ENCODE measurements at places on chromosomes 3 and 15.
A peak's percentile ranks its signal among the peaks of the same experiment; 100 is the strongest.

- DNase-seq, result no peak
These were observed 261.2 kb downstream of the SHOX2 start for GRCh38 chr3:157844800-157845565.

DNA sequence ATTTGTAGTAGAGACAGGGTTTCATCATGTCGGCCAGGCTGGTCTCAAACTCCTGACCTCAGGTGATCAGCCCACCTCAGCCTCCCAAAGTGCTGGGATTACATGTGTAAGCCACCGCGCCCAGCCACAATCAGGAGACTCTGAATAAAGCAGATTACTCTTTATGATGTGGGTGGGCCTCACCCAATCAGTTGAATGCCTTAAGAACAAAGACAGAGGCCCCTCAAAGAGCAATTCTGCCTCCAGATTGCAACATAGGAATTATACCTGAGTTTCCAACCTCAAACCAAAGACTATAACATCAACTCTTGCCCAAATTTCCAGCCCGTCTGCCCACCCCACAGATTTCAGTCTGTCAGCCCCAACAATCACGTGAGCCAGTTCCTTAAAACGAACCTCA lies 18.8 kb upstream of the FAM174B start:
- no peak for DNase-seq

- DNase-seq, result no peak
These were observed 172.8 kb downstream of the OSBPL10 start for GRCh38 chr3:31808143-31808720.

GRCh38 chr3:63042833-63043232 lies 167.6 kb upstream of the CADPS start:
- no peak for DNase-seq

GRCh38 chr3:10529809-10530208 lies 24.4 kb upstream of the ATP2B2 start:
- no peak for DNase-seq

- DNase-seq, result no peak
These were observed 7.5 kb downstream of the ZNF592 start for GRCh38 chr15:84755736-84756527.

DNA sequence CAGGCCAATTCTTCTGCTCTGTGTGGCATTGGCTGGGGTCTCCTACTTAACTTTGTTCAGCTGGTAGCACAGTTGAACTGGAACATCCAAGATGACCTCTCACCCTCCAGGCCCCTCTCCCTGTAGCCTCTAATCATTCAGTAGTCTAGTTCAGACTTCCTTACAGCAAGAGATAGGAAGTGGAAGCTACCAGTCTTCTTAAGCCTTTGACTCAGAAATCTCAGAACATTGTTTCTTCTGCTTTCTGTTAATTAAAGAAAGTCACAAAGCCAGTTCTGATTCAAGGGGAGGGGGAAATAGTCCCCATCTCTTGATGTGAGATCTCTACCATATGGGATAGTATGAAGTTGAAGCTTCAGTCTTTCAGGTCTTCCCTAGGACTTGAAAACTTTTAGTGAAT lies 18.8 kb upstream of the SACM1L start:
- no peak for DNase-seq

DNA sequence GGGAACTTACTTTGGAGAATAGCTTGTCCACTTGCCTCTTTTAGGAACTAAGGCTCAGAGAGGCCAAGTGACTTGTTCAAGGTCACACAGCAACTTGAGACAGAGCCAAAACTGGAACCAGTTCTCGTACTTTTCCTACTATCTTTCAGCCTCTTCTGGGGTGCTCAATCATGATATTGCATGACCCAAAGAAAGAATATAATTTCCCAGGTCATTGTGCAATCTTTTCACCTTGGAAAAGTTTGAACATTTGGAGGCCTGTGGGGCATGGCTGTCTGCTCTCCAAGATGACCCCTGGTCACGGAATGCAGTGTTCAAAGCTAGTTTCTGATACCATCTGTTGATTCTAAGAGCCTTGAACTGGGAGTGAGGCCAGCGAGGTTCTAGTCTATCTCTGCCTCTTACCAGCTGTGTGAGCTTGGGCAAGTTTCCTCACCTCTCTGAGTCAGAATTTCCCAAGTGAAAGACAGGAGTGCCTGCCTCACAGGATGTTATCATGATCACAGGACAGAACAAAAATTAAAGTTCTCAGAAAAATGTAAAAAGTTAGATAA lies 89.7 kb downstream of the BDH1 start:
- DNase-seq, result no peak

DNA sequence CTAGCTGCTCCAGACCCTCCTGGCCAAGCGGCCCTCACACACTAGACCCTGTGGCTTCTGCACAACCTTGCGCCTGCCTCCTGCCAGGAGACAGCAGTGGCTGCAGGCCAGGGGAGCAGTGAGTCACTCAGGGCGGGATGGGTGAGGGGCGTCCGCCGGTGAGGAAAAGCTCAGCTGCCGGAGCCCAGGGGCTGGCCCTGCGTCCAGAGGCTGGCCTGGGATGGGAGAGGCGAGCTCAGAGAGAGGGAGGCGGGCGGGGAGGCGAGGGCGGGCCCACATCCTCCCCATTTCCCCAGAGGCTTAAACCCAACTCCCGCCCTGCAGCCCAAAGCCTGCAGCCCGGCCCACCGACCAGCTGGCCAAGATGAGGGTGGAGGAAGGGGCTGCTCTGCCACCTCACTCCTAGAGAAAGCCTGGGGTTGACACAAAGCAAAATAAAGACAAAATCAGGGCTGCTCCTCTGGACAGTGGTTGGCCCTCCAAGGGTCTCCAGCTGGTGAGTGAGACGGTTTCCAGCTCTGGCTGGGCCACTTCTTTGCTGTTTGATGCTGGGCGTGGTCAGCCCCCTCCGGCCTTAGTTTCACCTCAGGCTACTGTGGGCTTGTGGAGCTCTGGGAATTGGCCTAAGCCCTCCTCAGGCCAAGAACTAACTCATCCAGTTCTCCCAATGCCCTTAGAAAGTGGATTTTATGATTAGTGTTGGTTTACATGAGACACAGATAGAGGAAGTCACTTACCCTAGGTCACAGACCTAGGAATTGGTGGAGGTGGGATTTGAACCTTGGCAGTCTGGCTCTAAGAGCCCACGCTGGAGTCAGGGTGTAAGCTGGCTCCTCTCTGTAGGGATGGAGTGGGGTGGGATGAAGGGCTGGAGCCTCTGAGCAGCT lies 50.6 kb downstream of the IQSEC1 start:
- DNase-seq, result no peak

- no peak for DNase-seq
These were observed 354.1 kb downstream of the GABRG3 start for GRCh38 chr15:27324886-27325615.

DNA sequence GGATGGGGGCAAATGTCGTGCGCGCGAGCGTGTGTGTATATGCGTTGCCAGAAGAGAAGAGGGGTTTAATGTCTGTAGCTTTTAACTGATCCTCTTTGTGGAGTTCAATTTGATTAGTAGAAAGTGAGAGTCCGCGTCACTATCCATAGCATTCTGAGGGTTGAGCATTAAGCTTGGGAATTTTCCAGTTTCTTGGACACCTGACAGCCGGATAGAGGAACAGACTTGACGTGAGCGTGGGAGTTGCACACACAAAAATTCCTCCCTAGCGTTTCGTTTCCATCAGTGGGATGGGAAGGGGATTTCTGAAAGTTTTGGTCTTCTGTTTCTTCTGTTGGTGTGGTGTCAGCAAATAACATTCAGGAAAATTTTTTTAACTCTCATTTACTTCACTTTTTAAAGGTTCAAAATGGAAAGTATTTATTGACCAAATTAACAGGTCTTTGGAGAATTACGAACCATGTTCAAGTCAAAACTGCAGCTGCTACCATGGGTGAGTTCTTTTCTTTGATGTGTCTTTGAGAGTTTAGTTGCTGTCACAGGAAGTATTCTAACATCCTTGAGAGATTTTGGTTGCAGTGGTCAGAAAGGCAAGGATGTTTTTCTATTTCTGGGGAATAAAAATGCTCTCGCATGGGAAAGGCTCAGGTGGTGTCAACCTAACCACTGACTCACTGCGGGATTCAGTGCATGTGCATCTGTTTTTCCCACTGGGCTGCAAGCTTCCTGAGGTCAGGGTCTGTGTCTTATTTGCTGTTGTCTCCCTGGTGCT lies 841 bp downstream of the POGLUT1 start:
- DNase-seq, result no peak

- DNase-seq, result no peak
These were observed 2.8 kb downstream of the GABRA5 start for GRCh38 chr15:26869628-26870027.

DNA sequence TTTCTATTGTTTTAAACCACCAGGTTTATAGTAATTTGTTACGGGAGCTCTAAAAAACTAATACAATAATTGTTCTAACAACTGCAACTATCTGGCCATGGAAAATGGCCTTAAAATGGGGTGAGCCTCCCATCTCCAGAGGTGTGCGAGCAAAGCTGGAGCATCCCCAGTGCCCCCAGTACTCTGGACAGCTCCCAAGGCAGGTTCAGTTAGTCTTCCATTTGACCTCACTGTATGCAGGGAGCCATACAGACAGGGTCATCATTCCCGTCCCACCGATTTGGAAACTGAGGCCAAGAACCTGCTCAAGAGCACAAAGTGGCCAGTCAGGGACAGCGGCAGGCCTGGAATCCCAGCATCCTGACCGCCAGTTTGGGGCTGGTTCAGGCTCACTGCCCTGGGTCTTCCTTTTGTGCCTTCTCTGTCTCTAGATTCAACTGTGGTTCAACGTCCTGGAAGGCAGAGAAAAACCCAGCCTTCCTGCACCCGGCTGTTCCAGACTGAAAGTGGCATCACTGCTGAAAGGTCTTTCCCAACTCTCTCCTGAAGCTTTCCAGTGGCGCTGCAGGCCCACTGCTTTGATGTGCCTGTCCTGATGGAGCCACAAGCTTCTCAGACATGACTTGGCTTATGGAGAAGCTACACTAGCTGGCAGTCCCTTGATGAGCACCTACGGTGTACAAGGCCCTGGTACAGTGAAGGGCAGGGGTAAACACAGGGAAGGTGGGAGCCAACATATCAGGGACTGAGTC lies 76.6 kb upstream of the LINGO1 start:
- DNase-seq, result no peak

- no peak for DNase-seq
These were observed 3.2 kb downstream of the MGLL start for GRCh38 chr3:127819086-127819485.

- DNase-seq, result no peak
These were observed 8.6 kb downstream of the GALNT15 start for GRCh38 chr3:16183082-16183481.

- DNase-seq, result no peak
These were observed 106.3 kb downstream of the PLD1 start for GRCh38 chr3:171704002-171704401.

DNA sequence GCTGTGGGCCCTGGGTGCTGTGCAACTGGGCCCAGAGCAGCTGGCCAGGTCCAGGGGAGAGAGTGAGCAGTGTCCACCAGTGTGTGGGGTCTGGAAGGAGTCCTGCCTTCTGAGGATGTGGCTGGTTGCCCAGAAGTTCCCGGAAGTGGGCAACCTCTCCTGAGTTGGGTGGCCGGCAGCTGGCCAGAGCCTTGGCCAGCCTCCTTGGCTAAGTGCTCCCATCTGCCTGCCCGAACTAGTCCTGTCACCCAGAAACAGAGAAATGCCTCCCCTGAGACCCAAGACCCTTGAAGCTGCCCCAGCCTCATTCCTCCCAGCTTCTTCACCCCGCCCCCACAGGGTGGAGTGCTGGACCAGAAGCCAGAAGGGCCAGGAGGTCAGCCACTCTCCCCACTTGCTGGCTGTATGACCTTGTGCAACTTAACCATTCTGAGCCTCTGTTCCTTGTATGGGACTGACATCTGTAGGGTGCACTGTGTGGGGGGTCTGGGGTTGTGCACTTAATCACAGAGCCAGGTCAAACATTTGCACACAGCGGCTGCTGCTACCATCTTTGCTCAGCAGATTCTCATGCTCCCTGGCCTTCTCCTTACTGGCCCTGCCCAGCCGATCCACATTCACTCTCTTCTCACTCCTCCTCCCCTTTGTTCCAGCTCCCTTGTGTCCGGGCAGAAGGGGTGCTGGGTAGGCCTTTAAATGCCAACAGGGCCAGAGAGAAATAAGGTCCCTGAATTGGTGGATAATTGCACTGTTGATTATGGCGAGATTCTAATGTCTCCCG lies 7.5 kb upstream of the ALAS1 start:
- no peak for DNase-seq

GRCh38 chr3:42300013-42300412 lies 34.0 kb upstream of the CCK start:
- no peak for DNase-seq

GRCh38 chr3:69014022-69014580 lies 617 bp upstream of the EOGT start:
- DNase-seq, result no peak

GRCh38 chr3:178826435-178827123 lies 245.0 kb downstream of the ZMAT3 start:
- no peak for DNase-seq

DNA sequence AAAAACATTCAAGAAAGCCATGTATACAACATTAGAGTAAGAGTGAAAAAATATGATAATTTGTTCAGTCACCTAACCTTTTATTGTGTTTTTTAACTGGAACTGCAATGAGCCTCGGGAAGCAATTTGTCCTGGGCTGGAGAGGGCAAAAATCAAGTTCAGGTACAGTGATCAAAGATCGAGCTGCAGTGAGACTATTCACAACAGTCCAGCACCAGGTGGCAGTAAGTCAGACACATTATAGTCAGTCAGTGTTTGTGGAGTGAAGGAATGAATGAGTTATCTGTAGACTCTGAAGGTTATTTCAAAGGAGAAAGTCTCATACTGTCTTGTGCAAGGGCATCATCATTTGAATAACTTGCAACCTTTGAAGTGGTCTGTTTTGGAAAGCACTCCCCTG lies 116.6 kb downstream of the CHDH start:
- no peak for DNase-seq

GRCh38 chr15:77160562-77161478 lies 89.9 kb upstream of the TSPAN3 start:
- peak; percentile 25 for DNase-seq

GRCh38 chr3:60577601-60578000 lies 673.7 kb downstream of the FHIT start:
- no peak for DNase-seq

DNA sequence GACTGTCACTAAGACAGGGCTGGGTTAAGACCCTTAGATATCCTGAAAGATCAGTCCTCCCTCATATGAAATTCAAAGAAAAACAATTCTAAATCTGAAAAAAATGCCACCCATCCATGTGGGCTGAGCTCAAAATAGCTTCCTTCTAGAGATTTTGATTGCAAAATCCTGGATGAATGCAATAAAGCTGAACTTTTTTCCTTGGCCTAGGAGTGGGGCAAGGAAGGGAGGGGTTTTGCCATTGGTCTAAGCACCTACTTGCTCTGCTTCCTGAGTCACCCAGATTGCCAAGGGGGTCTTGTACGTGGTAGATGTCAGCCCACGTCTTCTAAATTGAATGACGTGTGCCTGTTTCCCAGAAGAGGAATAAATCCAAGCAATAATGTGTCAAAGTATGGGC lies 15.3 kb upstream of the SMAD3 start:
- DNase-seq, result no peak

GRCh38 chr15:65738649-65739048 lies 53.4 kb downstream of the DENND4A start:
- DNase-seq, result no peak

DNA sequence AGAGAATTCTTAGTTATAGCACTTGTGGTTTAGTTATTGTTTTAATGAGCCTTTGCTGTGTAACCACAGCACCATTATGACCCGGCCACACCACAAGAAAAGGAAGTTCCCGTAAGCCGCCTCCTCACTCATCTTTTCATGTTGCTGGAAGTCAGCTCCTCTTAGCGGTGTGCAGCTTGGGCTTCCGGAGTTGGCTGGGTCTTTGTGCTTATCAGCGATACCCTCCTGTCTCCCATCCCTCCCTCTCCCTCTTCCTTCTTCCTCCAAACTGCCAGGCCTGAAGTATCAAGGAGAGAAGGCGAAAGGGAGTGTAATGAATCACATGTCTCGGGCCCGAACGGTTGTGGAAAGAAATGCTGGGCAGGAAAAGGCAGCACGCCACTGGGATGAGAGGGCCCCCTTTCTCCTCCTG lies 353.5 kb downstream of the MCTP2 start:
- DNase-seq, result peak; percentile 90

Data from GF-D8 (cell line).